ENCODE measurements at places on chromosomes 7 and 10.

- no peak for DNase-seq
Measured at GRCh38 chr7:94425546-94425945, 30.9 kb downstream of the COL1A2 start.

- DNase-seq, result no peak
Measured at GRCh38 chr10:71079761-71080380, 132.5 kb upstream of the UNC5B start.

DNA sequence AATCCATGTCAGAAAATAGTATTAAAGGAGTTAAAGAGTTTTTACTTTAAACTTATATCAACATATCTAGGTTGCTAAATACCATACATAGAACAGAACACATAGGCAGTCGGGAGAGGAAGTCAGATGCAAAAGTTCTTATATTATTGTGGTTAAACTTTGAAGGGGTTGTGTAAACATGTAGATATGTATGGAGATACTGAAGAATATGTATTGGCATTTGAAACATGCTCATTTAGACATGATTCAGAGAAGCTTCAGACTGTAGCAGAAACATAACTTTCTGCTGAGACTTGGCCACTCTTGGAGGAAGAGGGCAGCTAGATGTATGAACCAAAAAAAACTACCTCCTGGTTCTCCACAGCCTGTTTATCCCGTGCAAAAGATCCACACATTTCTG lies 103.5 kb upstream of the FERD3L start:
- DNase-seq, result no peak

- DNase-seq, result no peak
Measured at GRCh38 chr7:101861218-101861775, 43.9 kb downstream of the CUX1 start.

GRCh38 chr10:92493362-92493761 lies 80.5 kb downstream of the IDE start:
- no peak for DNase-seq

GRCh38 chr7:7175075-7175695 lies 7.2 kb upstream of the C1GALT1 start:
- DNase-seq, result no peak

DNA sequence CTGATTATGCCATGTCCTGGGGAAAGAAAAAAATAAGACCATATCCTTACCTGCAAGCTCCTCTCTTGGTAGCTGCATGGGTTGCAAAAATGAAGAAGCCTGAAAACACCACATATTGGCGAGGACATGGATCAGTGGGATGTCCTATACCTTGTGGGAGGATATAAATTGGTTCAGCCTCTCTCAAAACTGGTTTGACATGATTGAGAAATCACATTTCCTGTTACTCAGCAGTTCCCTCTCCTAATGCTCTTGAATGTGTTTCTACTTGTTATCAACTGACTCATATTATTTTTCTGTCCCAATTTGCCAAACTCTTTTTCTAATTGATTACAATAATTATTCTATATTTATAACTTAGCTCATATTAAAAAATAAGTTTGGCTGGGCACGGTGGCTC lies 380.2 kb downstream of the EXOC4 start:
- no peak for DNase-seq

DNA sequence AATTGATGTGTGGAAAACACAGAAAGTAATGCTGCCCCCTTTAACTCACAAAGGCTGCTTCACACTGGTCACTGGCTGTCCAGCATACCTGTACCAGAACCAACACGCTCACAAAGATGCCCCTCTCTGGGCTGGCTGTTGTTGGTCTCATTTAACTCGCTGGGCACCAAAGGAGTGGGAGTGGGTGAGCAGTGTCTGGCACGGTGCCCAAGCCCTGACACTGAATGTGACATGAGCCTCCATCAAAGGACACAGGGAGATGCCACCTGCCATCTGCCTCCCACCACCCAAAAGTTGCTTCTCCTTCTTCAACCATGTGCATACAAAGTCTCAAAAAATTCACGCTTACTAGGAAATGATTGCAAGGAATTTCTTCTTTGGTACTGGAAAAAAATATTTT lies 86.8 kb downstream of the FGFR2 start:
- DNase-seq, result no peak

DNA sequence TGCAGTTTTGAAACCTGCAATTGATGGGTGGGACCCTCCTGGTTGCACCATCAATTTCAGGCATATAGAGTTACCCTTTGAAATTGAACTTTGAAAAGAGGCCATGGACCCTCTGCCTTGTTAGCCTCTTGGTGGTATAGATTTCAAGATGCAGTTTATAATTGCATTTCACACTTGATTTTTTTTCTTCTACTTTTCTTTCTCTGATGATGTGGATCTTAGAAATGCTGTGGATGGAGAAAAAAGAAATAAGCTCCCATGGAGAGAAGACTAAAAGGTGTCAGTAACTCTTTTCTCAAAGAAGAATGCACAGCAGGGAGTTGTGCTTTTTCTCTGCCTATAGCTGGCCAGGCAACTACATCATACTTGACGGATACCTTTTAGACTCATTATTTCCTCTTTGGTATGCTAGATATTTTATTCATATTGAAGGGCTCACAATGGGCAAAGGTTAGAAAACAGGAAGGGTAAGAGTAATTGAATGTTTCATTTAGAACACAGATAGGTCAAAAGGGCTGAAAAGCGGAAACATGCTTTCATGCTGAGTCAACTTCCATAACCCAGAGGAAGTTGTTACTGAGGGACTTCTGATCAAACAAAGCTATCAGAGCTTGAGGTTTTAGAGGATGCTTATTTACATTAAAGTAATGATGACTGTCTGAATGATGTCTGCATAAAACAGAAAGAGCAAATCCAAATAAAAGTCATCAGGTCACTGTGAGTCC lies 773.2 kb upstream of the LRRN3 start:
- DNase-seq, result no peak

All from CD4-positive, alpha-beta T cell treated with Interleukin-2 at 100 ng/mL for 4 hours (primary cell).